Adrenal gland (tissue), 19 donors: ENCODE measurements at places on chromosomes 6 and 20. TPM values are rescaled to one million over a fixed set of nuclear protein-coding genes. Genes with fewer than 3 reads are reported as not detected.

GRCh38 chr6:15090145-15090579, 155.7 kb upstream of the JARID2 start:
- H3K27me3 ChIP-seq, result no peaks in the 10 kb centered on the region
- DNase-seq, result no peak

DNA sequence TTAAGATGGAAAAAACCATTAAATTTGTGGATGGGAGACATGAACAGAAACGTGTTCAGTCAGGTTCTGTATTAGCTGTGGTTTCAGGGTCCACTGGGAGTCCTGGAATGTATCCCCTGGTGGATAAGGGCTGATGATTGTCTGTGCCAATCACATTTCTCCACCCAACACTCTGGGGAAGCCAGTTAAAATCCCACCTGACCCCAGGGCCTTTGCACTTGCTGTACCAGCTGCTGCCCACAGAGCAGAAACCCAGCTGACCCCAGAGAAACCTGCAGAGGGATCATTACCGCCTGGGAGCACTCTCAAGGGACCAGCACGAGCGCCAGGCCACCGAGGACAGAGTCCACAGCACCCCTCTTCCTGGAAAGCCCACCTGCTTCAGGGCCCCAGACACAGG, 260.7 kb downstream of the PREX1 start:
- H3K4me3 ChIP-seq, result no peak overlapping the region
- H3K36me3 ChIP-seq, result no peaks in the 10 kb centered on the region
- no peak overlapping the region for H3K27ac ChIP-seq
- no peak for DNase-seq
- no peaks in the 10 kb centered on the region for H3K4me1 ChIP-seq

DNA sequence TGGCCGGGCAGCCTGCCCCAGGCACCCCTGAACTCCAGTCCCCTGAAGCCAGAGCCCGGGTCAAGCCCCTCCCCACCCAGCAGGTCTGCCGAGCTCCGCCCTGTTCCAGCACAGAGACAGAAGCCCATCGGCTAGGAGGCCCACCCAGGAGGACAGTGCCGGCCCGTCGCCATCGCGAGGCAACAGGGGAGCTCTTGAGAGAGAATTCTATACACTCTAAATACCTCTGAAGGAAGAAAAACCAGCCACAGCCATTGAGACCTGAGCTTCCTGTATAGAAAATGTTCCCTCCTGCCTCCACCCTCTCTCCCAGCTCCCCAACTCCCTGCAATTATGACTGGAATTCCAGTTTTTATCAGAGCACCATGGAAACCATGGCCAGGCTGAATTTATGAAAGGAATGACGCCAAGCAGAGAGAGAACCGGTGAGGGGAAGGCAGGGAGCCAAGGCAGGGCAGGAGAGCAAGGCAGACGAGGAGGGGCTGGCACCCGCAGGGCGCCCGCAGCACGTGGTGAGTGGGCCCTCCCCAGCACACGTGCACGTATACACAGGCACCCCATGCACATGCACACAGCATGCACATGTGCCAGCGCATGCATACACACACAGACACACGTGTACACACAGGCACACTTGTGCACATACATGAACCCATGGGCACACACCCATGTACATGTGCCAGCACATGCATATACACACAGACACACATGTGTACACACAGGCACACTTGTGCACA, 27.6 kb upstream of the MRGBP start:
- peaks cover 4% of the 10 kb centered on the region for H3K27me3 ChIP-seq
- no peak overlapping the region for H3K27ac ChIP-seq
- peak; percentile 79 for DNase-seq
- H3K36me3 ChIP-seq, result no peaks in the 10 kb centered on the region
- no peak overlapping the region for H3K4me3 ChIP-seq
- H3K4me1 ChIP-seq, result peaks cover 8% of the 10 kb centered on the region

The CSNK2A1 gene
- 108 TPM for total RNA-seq

The OOEP gene
- not detected for total RNA-seq

DNA sequence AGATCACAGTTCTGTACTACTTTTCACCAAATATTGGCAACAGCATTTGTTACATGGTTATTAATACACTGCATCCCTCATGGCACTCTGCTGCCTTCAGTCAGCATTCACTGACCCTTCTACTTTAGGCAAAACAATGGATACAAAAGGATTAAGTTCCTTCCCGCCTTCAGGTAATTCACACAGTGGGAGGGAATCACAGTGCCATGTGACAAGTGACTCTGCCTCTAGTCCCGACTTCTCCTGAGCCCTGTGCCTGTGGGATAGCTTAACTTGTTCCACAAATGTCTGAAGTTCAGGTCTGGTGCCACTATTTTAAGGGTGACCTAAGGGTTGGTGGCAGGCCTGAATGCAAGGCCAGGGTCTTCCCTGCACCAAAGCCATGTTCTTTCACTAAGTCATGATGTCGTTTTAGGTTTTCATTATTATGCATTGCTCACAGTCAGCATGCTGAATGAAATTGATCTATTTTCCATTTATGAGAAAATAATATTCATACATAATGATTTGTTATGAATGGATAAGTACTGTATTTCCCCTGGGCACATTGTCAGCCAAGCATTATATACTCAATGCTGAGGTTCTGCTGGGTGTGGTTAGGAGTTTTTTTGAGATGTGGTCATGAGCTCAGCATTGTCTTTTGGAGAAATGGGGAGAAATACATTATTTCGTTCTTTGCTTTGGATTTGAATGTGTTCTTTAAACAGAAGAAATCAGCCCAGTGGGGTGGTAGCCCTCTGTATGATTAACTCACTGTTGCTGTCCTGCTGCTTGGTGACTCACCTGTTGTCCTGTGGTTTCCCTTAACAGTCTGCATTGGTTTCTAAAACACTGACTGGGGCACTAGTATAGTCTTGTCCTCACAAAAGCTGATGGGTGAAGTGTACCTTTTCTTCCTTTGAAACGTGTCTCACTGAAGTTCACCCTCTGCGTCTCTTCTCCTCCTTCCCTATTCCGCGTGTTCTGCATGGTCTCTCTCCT, 66.4 kb downstream of the AFDN start:
- H3K27me3 ChIP-seq, result no peaks in the 10 kb centered on the region
- no peak overlapping the region for H3K4me3 ChIP-seq
- H3K36me3 ChIP-seq, result peaks cover 12% of the 10 kb centered on the region
- H3K4me1 ChIP-seq, result no peaks in the 10 kb centered on the region
- no peak for DNase-seq

- H3K36me3 ChIP-seq, result no peaks in the 10 kb centered on the region
- H3K4me1 ChIP-seq, result no peaks in the 10 kb centered on the region
- no peaks in the 10 kb centered on the region for H3K27me3 ChIP-seq
- no peak for DNase-seq
Measured at GRCh38 chr6:97440590-97441176, 157.7 kb upstream of the MMS22L start.

DNA sequence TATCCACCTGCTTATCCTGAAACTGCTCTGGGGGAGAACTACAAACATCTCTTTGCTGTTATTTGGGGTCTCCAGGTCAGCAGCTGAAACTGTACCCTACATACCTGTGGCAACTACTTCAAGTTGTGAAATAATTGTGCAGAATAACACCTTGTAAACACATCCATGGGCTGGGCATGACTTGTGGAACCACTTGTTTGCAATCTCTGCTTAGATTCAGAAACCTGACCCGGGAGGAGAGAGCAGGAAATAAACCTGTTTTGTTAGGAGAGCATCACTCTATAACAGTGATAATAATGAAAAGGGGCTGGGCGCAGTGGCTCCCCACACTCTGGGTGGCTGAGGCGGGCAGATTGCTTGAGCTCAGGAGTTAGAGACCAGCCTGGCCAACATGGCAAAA, 183.1 kb downstream of the NFATC2 start:
- no peaks in the 10 kb centered on the region for H3K27me3 ChIP-seq
- no peaks in the 10 kb centered on the region for H3K4me1 ChIP-seq
- no peak overlapping the region for H3K27ac ChIP-seq

DNA sequence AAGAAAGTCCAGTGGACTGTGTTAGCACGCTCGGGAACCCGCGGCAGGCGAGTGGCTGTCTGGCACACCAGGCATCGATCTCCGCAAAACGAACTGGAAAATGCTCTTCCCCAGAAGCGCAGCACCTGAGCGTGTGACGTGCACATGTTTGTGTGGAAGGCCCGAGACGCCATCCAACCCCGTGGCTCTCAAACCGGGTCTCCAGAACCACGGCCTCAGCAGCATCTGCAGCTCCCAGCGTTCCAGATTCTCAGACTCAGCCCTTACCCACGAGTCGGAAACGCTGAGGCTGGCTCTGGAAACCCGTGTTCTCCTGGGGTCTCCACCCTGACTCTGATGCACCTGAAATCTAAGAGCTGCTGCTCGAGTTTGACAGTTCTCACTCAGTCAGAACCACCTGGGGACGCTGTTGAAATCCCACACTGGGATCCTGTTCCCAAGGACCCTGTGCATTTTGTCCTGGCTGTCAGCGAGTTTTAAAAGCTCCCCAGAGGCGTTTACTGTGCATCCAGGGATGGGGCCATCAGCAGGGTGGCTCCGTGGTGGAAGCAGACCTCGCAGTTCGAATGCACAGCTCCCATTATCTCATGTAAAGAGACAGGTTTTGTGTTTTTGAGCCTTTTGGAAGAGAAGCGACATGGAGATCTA, 69.0 kb downstream of the DLL1 start:
- H3K27me3 ChIP-seq, result no peaks in the 10 kb centered on the region
- H3K27ac ChIP-seq, result no peak overlapping the region
- no peaks in the 10 kb centered on the region for H3K36me3 ChIP-seq
- no peak overlapping the region for H3K4me3 ChIP-seq

DNA sequence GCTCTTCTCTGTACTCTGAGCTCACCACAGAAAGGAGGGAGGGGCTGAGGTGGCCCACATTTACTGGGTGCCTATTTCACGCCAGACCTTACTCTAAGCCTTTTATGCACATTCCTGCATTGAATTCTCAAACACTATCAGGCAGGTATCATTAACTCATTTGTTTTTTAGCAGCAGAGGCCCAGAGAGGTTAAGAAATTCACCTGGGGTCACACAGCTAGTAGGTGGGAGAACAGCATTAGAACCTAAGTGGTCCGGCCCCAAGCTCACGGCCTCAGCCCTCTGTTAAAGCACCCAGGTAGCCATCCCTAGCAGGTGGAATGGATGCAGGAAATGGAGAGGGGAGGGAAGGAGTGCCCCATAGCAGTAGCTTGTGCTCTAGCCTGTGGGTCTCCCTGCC, 84.5 kb downstream of the GRM4 start:
- no peak overlapping the region for H3K27ac ChIP-seq
- H3K27me3 ChIP-seq, result peaks cover 12% of the 10 kb centered on the region
- DNase-seq, result no peak

DNA sequence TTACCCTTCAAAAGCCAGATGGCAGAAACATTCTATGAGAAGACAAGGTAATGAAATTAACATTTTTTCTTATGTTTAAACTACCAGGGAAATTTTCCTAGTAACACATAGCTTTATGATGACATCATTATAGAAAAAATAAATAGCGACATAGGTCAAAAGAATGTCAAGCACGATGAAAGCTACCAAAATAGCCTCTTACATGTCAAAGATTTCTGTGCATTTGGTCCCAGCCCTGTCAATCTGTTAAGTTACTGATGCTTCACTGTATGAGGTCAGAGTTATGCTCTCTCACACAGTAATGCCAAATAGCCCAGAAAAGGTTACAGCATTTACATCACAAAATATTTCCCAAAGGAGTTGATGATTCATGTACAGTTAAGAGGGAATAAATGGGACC, 199.8 kb upstream of the DEFB112 start:
- no peak overlapping the region for H3K27ac ChIP-seq
- DNase-seq, result no peak
- no peaks in the 10 kb centered on the region for H3K36me3 ChIP-seq
- H3K4me1 ChIP-seq, result no peaks in the 10 kb centered on the region

DNA sequence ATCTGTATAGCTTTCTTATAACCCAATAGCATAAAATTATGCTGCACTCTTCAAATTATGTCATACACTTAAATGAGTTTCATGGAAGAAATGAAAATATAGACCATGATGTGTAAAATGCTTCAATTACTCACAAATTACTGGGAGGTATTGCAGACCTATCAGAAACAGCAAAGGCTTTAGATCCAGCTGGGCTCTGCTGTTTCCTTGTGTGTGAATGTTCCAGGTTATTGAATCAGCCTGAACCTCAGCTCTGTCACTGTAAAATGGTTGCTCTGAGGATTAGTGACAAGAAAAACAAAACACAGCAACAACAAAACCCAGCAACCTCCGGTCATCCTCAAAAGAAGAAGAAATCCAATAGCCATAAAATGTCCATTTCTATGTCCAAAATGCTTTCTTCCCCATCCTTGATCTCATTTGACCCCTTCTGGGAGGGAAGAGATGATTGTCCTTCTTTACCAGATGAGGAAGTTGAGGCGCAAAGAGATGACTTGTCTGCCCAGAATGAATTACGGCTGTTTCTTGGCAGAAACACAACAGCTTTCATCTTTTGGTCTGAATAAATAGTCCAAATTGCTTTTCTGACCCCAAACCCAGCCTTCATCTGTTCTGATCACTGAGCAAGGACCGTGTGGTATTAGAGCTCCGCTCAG, 42.2 kb upstream of the TGM6 start:
- H3K36me3 ChIP-seq, result no peaks in the 10 kb centered on the region
- no peak overlapping the region for H3K4me3 ChIP-seq
- DNase-seq, result no peak
- H3K27ac ChIP-seq, result no peak overlapping the region
- H3K27me3 ChIP-seq, result no peaks in the 10 kb centered on the region

- H3K36me3 ChIP-seq, result no peaks in the 10 kb centered on the region
- H3K4me1 ChIP-seq, result peaks cover 31% of the 10 kb centered on the region
- DNase-seq, result no peak
Measured at GRCh38 chr6:15389765-15390723, 144.2 kb downstream of the JARID2 start.

- DNase-seq, result no peak
- H3K27me3 ChIP-seq, result no peaks in the 10 kb centered on the region
- no peaks in the 10 kb centered on the region for H3K36me3 ChIP-seq
Measured at GRCh38 chr20:17811628-17811965, 111.8 kb downstream of the BANF2 start.

GRCh38 chr6:84853901-84854300, 89.5 kb upstream of the TBX18 start:
- H3K4me1 ChIP-seq, result no peaks in the 10 kb centered on the region
- H3K4me3 ChIP-seq, result no peak overlapping the region
- H3K36me3 ChIP-seq, result no peaks in the 10 kb centered on the region
- peaks cover 4% of the 10 kb centered on the region for H3K27me3 ChIP-seq
- DNase-seq, result no peak

The ADGRF5 gene
- 40.6 TPM for total RNA-seq
